Left ventricle myocardium superior (tissue), 1 donor: ENCODE measurements at places on chromosomes 5 and 9.

DNA sequence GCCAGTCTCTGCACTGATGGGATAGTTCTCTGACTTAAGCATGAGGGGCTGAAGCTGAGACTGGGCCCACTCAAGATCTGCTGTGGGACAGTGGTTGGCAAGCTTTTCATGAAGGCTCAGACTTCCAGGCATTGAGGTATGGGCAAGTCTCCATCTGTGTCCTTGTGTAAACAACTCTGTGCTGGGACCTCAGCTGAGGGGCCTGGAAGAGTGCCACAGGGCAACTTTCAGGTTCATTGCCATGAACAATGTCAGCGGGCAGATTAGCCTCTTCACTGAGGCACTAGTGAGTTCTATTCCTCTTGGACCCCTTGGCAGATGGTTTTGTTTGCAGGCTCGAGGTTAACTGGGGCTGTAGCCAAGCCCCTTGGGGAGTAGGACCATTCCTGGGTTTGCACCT, 127.1 kb downstream of the MRPS30 start:
- DNase-seq: no peak

DNA sequence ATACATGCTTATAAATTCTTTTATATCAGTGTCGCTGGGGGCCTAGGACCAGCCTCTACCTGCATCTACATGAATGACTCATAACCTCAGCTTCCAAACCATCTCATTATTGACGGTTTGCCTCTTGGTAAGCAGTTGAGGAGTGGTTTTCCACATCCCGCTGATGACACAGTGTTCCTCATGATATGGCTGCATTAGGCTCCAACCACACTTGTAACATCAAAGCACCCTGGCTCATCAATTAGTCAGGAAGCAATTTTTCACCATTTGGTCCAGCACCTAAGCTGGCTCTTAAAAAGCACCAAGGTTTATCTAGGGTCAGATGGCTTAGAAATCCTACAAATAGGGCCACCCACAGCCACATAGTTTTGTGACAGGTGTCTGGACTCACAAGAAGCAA, 402.4 kb downstream of the ARHGEF28 start:
- no peak for DNase-seq

DNA sequence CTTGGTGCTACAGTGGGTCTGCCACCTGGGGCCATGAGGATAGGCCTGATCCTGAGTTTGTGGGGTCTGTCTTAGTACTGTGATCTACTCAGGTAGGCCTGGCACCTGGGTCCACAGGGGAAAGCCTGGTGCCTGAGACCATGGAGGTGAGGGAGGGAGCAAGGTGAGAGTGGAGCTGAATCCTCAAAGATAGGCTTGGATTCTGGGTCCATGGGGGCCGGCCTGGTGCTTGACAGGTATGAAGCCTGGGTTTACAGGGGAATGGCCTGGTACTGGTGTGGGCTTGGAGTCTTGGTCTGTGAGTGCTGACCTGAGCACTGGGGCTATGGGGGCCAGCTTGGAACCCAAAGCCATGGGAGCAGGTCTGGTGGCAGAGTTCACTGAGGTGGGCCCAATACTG, 439.2 kb upstream of the SMARCA2 start:
- no peak for DNase-seq

- DNase-seq: no peak
Measured at GRCh38 chr5:34684281-34684979, 28.3 kb downstream of the RAI14 start.

DNA sequence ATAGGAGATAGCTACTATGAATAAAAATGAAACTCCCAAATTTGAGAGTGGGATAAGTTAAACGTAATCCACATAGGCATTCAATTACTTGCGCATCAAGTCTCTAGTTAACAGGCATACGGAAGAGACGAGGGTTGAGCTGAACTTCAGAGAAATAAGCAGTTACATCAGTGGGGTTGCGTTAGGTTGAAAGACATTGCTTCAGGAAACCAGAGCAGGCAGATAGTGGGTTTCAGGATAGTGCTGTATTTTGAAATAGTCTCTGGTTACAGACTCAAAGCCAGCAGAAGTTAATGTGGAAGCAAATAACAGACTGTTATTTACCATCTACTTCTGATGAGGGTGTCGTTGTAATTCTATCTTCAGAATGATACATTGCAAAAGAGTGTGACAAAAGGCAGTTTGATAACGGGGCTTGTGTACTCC, 533.4 kb downstream of the PDE4D start:
- DNase-seq: no peak

GRCh38 chr5:80867233-80867632, 92.9 kb upstream of the RASGRF2 start:
- no peak for DNase-seq

GRCh38 chr5:9196403-9197227, 349.3 kb downstream of the SEMA5A start:
- no peak for DNase-seq

DNA sequence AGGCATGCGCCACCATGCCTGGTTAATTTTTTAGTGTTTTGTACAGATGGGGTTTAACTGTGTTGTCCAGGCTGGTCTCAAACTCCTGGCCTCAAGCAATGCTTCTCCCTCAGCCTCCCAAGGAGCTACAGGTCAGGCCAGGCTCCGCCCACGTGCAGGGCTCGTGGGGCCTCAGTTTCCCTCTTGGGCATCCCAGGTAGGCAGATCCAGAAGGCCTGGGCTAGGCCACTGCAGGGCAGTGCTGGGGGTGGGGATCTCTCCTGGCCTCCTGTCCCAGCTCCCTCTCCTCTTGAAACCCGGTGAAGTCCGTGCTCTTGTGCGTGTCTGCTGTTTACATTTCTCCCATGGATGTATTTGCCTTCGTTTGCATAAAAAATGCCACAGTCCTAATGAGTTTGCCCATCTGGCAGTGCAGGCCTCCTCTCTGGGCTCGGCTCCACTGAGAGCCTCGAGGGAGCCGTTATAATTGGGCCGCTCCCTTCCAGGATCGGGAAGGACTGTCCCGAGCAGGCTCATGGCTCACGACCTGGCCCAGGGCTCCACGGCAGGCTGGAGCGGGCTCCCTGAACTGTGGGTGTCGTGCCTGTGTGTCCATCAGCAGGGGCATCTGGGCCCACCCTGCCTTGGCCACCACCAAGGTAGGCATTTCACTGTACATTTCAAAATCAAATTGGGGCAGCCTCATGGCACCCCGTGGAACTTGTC, 52.6 kb upstream of the RUFY1 start:
- no peak for DNase-seq

DNA sequence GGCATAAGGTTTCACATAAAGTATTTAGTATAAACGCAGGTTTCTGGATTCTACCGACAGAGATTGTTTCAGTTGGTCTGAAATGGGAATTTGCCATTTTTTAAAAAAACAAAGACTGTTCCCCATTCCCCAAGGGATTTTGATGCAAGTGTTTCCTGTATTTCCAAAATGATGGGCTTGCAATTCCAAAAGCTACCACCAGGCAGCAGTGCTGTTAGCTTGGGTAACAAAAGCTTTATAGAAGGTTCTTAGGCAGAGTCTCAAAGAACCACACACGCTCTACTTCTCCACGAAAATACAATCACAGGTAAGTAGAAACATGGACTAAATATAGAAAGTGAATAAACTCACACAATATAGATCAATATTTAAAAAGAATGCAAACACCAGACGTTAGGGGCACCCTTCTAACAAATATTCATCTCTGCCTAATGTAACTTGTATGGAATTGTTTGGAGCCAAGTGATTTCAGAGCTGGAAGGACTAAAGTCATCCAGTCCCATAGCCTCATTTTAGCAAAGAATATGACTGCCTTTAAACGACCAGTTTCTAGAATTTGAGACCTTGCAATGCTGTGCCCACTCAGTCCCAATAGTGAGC, 154.3 kb downstream of the SPOCK1 start:
- no peak for DNase-seq

DNA sequence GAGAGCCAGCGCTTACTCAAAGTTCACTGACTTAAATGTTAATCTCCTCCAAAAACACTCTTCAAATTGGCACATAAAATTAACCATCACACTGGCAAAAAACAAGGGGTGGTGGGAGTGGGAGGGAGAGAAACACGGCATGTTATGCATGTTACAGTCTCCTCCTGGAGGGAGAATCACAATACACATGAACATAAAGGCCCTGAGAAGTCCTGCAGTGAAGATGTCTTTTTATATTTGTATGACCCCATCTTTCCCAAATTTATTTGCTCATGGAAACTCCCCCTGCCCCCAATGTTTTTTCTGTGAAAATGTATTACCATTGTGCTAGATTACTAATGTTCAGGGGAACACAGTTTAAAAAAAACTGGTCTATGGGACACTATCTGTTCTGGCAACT, 37.8 kb upstream of the ANKH start:
- no peak for DNase-seq

- peak; percentile 60 for DNase-seq
Measured at GRCh38 chr5:113330533-113331208, 104.1 kb downstream of the TSSK1B start.

- no peak for DNase-seq
Measured at GRCh38 chr5:63743096-63743798, 219.0 kb downstream of the HTR1A start.

DNA sequence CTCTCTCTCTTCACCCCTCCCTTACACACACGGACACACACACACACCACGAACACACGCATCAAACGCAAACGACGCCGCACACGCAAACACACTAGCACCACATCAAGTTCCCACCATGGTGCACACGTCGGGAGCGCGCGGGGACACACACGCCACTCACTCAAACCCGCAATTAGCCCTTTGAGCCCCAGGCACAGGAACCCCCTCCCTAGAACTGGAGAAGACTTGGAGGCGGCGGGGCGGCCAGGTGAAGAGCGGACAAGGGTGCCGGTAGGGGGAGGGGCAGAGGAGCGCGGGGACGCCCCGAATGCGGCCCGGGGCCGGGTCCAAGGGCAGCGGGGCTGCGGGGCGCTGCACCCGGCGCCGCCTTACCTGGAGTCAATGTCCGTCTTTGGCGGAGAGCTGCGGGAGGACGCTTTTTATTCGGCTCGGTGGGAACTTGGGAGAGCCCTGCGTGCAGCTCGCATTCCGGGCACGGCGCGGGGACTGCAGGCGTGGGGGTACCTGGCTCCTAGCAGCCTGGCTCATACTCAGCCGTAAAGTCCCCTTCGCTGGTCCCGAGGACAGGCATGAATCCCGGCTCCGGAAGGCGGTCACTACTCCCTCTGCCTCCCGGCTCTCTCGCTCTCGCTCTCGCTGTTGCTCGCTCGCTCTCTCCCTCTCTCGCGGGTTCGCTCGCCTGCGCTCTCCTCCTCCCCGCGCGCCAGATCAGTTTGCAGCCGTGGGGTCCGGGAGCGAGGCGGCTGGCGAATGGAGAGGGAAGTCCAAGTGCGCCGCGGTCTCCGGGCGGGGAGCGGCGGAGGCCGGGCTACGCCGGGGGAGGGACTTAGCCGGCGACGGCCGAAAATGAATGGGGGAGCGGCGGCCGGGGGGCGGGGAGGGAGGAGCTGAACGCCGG, at the start of gene BRINP1:
Gene BRINP1, minus strand, starts transcription at position 755 of the 901 bp plus-strand sequence. CDS start 56,080 bp downstream, outside the sequence.
- DNase-seq: peak; percentile 33

DNA sequence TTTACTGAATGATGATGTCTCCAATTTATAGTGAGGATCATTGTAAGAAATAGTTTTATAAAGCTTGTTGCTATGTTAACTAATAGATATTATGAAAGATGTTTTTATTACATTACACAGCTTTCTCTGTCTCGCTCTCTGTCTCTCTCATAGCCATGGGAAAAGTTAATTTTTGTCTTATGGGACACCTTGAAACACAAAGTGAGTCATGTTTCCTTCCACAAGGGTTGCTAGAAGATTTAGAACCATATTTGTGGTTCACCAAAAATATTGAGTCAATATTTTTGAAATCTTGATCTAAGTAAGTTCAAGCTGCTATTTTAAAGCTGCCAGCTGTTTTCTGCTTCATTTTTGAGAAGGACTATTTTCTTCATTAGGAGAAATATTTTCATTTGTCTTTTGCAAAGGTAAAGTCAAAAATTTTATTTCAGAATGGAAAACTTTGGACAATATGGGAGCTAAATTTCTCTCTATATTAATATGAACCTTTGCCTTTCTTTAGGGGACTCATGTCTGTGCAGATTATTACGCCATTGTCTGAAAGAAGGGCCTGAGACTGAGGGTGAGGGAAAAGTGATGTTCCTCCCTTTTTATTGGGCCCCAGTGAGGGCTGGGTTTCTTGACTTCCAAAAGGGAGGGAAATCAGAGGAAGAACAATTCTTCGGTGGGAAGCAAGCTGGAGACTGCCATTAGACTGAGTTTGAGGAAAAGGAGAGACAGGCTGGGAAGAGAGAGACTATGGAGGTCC, 87.9 kb upstream of the SLC24A2 start:
- DNase-seq: no peak

- DNase-seq: no peak
Measured at GRCh38 chr5:135126688-135127438, 92.8 kb upstream of the PITX1 start.

- DNase-seq: no peak
Measured at GRCh38 chr9:16469184-16469583, 401.3 kb downstream of the BNC2 start.

DNA sequence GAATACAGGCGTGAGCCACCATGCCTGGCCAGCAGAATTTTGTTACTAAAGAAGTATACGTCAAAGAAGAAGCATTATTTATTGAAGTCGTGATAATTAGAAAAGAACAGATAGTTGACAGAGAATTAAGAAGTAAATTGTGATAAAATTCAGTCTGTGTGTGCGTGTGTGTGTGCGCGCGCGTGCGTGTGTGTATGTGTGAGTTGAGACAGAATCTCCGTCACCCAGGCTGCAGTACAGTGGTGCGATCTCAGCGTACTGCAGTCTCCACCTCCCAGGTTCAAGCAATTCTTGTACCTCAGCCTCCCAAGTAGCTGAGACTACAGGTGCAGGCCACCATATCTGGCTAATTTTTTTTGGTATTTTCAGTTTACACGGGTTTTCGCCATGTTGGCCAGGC, 77.8 kb downstream of the ERBIN start:
- no peak for DNase-seq

DNA sequence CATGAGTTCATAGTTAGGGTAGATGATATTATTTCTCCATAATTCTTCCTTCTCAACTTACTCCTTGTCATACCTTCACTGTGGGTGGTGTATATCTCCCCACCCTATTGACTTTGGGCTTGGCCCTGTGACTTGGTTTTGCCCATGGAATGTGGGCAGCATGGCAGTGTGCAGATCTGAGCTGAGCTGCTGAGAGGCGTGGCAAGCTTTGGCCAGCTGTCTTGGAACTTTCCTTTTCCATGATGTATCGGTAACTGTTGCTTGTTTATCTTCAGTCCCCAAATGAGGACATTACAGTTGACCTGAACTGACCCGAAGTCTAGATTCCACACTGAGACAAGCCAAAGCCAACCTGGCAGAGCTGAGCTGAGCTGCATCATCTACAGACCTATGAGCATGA, 70.4 kb downstream of the RALGPS1 start:
- DNase-seq: no peak

DNA sequence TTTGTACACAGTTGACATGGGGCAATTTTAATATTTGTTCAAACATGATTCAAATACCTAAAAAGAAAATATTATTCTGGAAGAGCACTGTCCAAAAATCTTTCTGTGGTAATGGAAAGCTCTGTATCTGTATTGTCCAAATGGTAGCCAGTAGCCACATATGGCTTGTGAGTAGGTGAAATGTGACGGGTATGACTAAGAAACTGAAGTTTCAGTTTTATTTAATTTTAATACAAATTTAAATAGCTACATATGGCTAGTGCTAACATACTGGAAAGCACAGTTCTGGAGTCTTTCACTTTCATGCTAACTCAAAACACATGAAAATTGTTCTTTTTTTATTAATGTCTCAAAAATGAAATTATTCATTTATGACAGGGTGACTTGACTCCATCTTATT, 132.6 kb downstream of the PLK2 start:
- no peak for DNase-seq
